Lower leg skin (tissue), 4 donors: ENCODE measurements at places on chromosomes 2 and 18. TPM values are rescaled to one million over a fixed set of nuclear protein-coding genes. Genes with fewer than 3 reads are reported as not detected.

LOXHD1 gene
- 0.97 TPM for total RNA-seq

ERBB4 gene
- total RNA-seq, result 0.69 TPM

THSD7B gene
- total RNA-seq, result not detected

TMEM178A gene
- 1.4 TPM for total RNA-seq

SP5 gene
- 6.5 TPM for total RNA-seq

AMER3 gene
- total RNA-seq, result not detected

GAL3ST2 gene
- total RNA-seq, result 0.75 TPM

ITPRIPL1 gene
- 2.9 TPM for total RNA-seq

IL37 gene
- 138 TPM for total RNA-seq

ABCB11 gene
- total RNA-seq, result 0.46 TPM

CPLX4 gene
- not detected for total RNA-seq
